ENCODE measurements at places on chromosomes 16 and 17.

GRCh38 chr17:73536700-73537605 is 107.3 kb downstream of the SDK2 start:
- DNase-seq: no peak

DNA sequence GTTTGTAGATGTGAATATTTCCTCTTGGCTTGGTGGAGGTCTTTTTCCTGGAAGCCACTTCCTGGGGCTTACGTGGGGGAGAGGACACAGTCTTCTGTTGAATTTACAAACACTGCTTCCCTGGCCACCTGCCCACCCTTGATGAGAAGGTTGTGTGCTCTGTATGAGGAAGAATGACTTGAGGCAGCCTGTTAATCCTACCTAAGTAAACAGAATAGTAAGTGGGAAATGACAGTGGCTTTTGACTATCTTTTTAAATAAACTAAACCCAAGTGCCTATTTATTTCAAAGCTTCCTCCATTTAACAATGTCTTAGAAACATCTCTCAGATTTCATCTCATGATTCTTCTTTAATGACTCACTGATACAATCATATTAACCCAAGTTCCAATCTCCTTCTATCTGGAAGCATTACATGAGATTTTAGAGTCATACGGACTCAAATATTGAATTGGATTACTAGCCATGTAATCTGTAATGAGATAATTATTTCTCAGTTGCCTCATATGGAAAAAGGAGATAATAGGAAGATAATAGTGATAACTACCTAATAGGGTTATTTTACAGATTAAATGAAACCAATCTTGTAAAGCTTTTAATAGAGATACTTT is 96.6 kb upstream of the SMIM36 start:
- DNase-seq: no peak

GRCh38 chr17:57987581-57988300 is at the start of gene VEZF1:
TSS of gene VEZF1 (minus strand) at chr17:57988254. CDS start at chr17:57988111, 143 bp downstream.
- peak; percentile 89 for DNase-seq

- no peak for DNase-seq
Observed at GRCh38 chr16:84232969-84233368, 6.8 kb downstream of the KCNG4 start.

- no peak for DNase-seq
Observed at GRCh38 chr16:13997526-13997925, 73.6 kb upstream of the MRTFB start.

DNA sequence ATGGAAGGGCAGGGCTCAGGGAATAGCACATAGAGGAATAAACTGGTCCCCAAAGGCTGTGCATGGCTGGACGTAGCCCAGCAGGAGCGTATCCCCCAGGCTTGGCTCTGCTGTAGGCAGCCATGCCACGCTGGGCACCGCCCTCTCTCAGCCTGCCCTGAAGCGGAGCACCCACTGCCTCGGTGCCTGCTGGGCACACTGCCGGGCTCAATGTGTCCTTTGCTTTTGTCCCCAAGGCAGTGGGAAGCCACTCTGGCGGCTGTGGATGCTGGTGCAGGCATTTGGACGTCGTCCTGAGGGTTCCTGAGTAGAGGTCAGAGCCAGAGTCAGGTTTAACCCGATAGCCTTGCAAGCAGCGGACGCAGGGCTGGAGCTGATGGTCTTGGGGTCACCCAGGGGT is 141.0 kb downstream of the ENGASE start:
- DNase-seq: no peak

GRCh38 chr16:23635958-23636357 is 5.2 kb downstream of the PALB2 start:
- no peak for DNase-seq

GRCh38 chr17:29131814-29132682 is 48.1 kb downstream of the MYO18A start:
- peak; percentile 92 for DNase-seq

DNA sequence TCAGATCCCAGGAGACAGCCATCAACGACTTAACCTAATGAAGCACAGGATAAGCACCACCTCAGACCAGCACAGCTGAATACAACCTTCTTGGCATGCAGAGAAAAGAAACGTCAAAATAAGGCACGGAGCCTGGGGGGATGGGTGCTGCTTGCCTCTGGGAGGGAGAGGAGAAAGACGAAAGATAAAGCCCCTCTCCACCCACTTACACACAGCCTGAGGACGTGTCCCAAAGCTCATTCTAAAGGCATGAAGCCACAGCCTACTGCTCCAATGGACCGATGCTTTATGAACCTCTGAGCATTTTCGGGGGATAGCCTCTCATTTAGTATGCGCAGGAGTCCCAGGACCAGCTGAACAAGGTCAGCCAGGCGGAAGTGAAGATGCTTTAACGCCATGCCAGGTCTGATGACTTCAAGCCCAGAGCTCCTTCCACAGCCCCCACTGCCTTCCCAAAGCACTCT is 31.1 kb downstream of the ST3GAL2 start:
- no peak for DNase-seq

DNA sequence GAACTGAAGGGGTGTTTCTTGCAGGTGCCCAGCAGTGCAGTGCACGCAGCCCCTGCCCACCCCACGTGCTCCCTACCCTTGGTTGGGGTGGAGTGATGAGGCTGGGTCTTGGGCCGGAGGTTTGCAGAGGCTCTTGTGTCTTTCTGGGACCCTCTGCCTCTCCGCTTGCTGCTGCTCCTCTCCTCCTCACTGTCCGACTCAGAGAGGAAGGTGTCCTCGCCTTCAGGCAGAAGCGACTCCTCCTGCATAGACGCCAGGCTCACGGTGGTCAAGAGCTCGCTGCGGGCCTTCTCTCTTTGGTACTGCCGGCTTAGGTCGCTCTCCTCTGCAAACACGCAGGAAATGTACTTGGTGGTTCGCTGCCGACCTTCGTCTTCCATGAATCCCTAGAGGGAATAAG is 42.9 kb downstream of the GTF3C1 start:
- DNase-seq: no peak

DNA sequence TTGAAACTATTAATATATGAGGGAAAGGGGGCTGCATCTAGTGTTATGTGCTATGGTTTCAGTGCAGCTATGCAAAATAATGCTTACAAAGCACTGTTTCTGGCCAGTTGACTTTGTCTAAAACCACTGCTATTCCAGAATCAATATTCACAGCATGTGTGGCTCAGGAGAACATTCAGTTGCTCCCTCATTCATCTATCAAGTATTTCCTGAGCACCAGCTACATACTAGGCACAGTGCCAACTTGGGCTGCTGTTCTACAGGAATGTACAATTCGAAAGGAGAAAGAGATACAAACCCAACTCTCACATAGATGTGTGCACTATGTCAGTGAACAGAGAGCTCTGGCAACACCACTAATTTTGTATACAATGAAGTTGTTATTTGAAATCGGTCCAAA is 183.0 kb downstream of the PHKB start:
- DNase-seq: peak; percentile 56

DNA sequence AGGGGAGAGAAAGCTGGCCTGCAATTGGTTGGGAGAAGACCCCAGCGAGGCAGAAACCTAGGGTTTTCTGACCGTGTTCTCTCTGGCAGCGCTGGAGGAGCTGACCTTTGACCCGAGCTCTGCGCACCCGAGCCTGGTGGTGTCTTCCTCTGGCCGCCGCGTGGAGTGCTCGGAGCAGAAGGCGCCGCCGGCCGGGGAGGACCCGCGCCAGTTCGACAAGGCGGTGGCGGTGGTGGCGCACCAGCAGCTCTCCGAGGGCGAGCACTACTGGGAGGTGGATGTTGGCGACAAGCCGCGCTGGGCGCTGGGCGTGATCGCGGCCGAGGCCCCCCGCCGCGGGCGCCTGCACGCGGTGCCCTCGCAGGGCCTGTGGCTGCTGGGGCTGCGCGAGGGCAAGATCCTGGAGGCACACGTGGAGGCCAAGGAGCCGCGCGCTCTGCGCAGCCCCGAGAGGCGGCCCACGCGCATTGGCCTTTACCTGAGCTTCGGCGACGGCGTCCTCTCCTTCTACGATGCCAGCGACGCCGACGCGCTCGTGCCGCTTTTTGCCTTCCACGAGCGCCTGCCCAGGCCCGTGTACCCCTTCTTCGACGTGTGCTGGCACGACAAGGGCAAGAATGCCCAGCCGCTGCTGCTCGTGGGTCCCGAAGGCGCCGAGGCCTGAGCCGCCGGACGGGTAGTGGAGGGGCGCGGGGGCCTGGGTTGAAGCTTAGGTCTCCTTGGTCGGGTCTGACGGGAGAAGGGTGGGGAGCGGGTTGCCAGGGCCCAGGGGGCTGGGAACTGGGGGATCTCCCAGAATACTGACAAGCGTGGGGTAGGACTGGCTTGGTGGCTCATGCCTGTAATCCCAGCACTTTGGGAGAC is 7.4 kb upstream of the PYDC1 start:
- peak; percentile 3 for DNase-seq

GRCh38 chr17:18963126-18964017 is 11.4 kb downstream of the SLC5A10 start:
- DNase-seq: peak; percentile 29
